ENCODE measurements at places on chromosomes 5 and 9.
A peak's percentile ranks its signal among the peaks of the same experiment; 100 is the strongest.

- DNase-seq, result no peak
Observed at GRCh38 chr5:36198281-36198680, 43.4 kb downstream of the NADK2 start.

DNA sequence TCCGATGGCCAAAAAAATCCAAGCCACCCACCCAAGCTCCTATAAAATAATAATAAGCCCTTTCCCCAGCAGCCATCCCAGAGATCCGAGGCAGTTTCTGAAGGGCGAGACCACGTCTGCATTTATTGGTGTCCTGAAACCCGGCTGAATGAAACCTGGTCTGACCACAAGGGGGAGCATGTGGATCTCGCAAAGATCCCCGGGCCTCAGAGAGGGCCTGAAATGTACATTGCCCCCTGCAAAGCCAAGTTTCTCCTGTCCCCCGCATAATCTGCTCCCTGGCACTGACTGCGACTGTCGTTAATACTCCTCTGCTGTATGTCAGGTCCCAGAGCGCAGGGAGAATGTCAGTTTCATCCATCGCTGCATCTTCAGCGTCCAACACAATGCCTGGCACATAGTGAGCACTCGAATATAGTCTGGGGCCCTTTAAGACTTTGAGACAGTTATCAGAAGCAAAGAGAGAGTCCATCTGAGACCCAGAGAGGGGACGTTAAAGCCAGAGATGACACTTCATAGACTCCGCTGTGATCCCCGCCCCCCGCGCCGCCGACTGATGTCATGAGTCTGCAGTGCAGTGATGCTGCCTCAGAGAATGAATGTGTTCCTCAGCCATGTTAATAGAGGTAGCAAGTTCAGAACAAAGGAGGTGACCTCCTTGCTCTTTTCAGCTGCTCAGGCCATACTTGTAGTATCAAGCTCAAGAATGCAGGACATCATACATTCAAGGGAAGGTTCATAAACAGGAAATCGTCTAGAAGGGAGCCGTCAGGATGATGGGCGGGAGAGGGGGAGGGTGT, 74.5 kb upstream of the BARHL1 start:
- DNase-seq, result peak; percentile 39

DNA sequence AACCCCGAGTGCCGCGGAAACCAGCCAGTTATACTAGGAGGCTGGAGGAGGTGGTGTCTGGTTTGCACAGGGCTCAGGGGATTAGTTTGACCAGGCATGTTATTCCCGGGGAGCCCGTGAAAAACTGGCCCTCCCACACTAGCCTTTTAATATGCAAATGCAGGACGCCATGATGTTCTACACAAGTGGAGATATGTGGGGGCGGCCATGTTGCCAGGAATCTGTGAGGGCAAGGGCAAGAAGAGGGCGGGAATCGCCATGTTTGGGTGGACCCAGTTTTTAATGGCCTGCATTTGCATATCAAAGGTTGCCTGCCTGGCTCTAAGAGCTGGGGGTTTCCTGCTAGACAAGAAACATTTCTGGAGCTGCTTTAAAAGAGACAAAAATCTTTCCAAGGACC, 940.7 kb downstream of the CDH18 start:
- DNase-seq, result no peak

- DNase-seq, result no peak
Observed at GRCh38 chr9:91119142-91119541, 242.6 kb downstream of the AUH start.

GRCh38 chr5:102916109-102916508, 161.0 kb downstream of the PAM start:
- no peak for DNase-seq

- DNase-seq, result peak; percentile 43
Observed at GRCh38 chr5:139633295-139634027, 14.7 kb upstream of the CXXC5 start.

DNA sequence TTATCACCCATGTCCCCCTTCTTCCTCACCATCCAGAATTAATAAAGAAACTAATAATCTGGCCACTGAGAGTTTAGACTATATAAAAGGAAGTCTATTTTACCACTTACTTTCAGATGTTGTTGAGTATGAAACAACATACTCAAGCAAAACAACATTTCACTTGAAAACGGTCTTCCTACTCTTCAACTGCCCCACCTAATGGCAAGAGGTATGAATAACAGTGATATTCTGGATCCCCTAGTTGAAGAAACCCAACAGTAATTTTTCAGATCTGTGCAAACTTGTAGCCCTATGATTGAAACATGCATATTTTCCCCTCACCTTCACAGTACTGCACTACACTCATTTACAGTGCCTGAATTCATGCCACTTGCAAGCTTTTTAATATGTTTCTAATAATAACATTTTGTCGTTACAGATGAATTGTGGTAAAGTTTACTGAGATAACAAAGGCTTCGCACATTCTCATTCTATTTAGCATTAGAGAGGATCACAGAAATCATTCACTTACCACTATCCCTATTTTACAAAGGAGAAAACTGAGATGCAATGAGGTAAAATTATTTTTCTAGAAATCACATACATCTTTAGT, 267.9 kb upstream of the PDE4D start:
- no peak for DNase-seq

GRCh38 chr9:92295240-92295790, 1.8 kb upstream of the IARS1 start:
- DNase-seq, result no peak

DNA sequence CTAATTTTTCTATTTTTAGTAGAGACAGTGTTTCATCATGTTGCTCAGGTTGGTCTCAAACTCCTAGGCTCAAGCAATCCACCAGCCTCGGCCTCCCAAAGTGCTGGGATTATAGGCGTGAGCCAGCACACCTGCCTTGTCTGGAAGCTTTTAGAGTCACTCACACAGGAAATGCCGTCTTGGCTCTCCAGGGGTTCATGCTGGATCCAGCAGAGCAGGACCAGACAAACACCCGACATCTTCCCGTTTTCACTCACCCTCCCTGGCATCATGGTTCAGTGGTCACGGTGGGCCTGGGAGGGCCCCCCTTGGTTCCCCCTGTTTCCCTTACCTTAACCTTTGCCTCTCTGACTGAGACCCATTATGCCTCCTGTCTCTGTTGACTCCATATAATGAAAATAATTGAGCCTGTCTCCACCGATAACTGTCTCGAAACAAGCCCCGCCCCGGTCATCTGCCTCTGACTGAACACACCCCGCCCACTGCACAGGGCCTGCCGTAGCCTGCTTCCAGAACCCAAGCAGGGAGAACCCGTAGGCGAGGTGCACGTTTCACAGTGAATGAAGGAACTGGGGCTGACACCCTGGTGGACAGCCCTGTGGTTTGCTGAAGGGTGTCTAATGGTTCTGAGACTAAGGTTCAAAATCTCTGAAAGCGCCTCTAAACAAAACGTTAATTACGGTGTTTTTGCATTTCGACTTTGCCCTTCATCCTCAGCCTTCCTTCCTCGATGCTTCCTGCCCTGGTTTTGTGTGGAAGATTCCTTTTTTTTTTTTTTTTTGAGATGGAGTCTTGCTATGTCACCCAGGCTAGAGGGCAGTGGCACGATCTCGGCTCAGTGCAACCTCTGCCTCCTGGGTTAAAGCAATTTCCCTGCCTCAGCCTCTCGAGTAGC, 39.7 kb upstream of the SPRY4 start:
- DNase-seq, result no peak

DNA sequence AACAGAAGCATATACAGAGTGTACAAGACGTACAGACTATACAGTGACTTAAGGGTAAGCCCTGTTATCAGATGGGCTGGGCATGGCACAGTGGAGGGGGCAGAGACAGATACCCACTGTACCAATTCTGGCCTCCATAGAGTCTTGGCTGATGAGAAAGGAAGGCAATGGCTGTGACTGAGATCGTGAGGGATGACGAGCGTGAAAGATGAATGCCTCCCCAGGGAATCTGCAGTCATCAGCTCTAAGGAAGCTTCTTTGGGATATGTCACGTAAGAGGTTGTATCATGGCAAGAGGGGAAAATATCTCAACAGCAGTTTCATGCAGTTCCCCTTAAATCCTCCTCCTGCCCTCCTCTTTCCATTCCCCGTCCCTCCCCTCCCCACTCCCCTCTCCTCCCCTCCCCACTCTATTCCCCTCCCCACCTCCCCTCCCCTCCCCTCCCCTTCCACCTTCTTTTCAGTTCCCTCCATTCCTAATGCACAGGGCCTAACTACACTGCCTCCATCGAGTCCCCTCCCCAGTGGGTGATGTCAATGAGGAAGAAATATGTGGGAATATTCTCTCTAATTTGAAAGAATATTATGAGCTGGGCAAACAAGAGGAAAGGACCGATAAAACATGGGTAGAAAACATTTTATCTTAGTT, 226.4 kb upstream of the DAP start:
- DNase-seq, result no peak

- DNase-seq, result no peak
Observed at GRCh38 chr9:100919506-100919905, 109.0 kb upstream of the PLPPR1 start.

GRCh38 chr5:154624341-154624740, 130.8 kb upstream of the LARP1 start:
- no peak for DNase-seq

GRCh38 chr9:78542491-78543181, 245.7 kb downstream of the PSAT1 start:
- no peak for DNase-seq
